Small intestine (tissue), 16 donors: ENCODE measurements at places on chromosomes 1 and 21.

DNA sequence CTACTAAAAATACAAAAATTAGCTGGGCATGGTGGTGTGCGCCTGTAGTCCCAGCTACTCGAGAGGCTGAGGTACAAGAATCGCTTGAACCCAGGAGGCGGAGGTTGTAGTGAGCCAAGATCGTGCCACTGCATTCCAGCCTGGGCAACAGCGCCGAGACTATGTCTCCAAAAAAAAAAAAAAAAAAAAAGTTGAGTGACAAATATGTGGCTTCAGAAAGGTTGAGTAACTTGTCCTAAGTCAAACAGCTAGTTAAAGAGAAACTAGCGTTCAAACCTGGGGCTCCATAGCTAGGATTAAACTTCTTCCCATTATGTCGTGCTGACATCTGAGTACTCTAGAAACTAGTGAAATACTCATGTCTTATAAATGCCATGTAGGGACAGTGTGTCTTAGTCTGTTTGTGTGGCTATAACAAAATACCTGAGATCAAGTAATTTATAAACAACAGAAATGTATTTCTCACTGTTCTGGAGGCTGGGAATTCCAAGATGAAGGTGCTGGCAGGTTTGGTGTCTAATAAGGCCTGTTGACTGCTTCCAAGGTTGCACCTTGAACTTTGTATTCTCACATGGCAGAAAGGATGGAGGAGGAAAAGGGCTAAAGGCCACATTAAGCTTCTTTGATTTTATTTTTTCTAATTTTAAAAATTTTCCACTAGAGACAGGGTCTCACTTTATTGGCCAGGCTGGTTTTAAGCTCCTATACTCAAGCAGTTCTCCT lies 12.0 kb downstream of the AK4 start:
- peak; percentile 37 for DNase-seq

DNA sequence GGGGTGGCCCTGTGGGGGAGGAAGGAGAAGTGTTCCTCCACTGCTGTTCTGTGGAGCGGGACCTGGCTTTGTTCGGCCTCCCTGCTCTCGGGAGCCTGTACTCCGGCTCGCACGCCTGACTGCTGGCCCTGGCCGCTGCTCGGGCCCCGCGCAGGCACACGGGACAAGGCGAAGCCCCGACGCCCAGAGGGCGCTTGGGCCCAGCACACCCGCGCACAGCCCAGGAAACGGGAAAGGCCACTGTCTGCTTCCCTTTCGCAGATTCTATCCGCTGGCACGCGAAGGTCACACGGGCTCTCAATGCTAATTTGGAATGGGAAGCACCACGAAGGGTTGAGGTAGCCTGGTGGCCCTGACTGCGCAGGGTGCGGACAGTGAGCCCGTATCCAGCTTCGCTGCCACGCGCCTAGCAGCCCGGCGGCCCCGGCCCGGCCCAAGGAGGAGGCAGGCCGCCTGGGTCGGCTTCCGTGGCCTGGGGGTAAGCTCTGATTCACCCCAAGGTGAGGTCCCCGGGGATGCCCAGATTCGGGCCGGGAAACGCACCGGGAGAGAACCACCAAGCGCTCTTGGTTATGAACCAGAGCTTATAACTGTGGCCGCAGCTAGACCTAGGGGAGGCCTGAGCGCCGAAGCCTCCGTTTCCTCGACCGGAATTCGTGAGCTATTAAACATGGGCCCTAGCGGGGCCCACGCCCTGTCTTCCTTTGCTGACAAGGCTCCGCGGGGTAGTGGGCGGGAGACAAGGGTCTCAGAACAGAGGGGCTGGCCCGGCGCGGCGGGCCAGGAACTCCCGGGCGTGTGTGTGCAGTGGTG lies 19.7 kb upstream of the TBX15 start:
- peak; percentile 41 for DNase-seq

- DNase-seq: peak; percentile 61
These were observed 477.6 kb downstream of the NPHP4 start for GRCh38 chr1:5514527-5515183.

GRCh38 chr1:156082309-156083091 lies at the start of gene MEX3A:
Gene MEX3A (minus strand): TSS chr1:156082465. CDS start chr1:156081998, 467 bp downstream.
- DNase-seq: peak; percentile 91

GRCh38 chr1:3680488-3681230 lies 28.3 kb downstream of the TP73 start:
- no peak for DNase-seq

DNA sequence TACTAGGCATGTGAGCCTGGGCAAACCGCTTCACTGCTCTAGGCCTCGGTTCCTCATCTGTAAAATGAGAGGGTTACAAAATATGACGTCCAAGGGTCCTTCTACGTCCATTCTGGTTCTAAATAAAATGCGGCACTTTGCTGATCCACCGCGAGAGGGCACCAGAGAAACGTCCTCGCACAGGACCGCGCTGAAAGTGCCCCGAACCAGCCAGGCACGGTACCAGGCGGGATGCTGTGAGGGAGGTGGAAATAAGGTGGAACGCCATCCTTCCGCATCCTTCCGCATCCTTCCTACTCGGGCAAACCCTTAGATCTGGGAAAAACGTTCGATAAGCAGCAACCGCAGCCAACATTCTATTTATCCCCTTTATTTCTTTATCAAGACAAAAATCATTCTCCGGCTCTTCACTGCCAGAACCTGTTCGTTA lies 60.3 kb upstream of the KRTAP19-8 start:
- DNase-seq: peak; percentile 61

DNA sequence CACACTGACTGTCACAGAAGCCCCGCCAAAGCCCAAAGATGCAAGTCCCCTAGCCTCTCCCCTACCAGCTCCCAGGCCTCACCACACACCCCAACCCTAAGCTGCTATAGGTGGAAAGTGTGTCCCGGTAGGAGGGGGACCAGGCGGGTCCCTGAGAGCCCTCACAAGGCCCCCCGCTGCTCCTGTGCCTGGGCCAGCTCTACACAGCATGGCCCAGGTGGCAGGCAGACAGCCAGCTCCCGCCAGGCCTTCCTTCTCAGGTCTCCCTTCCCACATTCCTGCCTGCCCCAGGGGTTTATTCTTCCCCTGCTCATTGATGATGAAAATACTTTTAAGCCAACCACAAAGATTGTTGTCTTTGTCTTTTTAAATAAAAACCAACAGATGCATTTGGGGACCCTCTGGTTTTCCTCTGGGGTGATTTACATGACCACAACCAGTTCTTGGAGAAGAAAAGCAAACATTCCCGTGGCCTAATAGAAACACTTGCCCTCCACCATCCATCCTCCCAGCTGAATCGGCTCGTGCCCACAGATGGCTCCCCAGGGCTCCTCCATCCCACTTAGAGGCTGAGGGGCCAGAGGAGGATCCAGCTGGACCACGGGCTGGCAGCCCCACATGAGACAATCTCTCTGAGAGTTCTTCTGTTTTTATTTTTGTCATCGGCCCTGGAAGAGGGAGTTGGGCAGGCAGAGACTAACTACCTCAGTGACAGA lies 93.1 kb downstream of the DMRTB1 start:
- no peak for DNase-seq

DNA sequence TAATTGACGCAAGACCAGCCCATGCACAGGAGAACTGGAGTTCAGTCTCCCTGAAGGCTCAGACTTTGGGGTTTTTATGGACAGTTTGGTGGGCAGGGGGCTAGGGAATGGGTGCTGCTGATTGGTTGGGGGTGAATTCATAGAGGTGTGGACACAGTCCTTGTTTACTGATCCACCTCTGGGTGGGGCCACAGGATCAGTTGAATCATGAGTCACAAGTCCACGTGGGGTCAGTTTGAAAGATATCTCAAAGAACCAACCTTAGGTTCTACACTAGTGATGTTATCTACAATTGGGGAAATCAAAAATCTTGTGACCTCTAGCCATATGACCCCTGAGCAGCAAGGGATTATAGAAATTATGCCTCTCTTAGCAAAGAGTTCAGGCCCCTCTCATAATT lies 127.9 kb upstream of the L1TD1 start:
- DNase-seq: peak; percentile 31

GRCh38 chr1:213899413-213899812 lies 88.4 kb upstream of the PROX1 start:
- DNase-seq: no peak

DNA sequence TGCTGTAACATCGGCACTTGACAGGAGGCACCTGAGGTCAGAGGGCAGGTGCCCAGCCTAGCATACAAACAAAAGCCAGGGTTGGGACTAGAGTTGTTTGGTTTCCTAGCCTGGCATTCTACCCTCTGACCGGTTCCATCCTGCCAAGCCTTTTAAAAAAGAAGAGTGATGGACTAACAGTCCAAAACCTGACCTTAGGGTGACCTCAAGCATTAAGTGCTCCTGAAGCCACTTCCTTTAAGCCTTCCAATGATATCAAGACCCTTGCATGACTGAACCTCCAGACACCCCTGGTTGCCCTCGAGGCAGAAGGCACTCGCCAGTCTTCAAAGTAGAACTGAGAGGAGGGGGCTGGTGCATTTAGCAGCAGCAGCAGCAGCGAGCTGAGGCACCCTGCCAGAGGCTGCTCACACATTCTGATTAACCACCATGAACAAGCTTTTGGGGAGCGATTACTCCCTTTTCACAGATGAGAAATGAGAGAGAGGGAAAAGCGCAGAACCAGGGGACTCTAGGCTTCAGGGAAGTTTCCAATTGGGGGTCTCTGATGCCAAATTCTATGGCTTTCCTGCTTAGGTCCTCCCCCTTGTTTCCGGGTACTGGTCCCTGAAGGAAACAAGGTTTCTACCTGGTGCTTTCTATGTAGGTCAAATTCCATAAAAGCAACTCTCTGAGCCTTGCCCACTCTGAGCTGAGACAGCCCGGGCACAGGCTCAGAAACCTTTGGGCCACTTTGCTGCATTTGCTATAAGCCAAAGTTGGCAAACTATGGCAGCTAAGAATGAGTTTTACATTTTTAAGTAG lies 9.2 kb downstream of the SLC2A1 start:
- no peak for DNase-seq

- no peak for DNase-seq
These were observed 35.6 kb downstream of the SOX13 start for GRCh38 chr1:204108312-204109141.
